Stimulated activated CD4-positive, alpha-beta T cell treated with anti-CD3 and anti-CD28 coated beads, Interleukin-15, amount 100 ng/mL, for 48 hours (primary cell): ENCODE measurements at places on chromosomes 3 and 15.

- no peak for DNase-seq
Observed at GRCh38 chr3:195596765-195597171, 13.0 kb upstream of the APOD start.

DNA sequence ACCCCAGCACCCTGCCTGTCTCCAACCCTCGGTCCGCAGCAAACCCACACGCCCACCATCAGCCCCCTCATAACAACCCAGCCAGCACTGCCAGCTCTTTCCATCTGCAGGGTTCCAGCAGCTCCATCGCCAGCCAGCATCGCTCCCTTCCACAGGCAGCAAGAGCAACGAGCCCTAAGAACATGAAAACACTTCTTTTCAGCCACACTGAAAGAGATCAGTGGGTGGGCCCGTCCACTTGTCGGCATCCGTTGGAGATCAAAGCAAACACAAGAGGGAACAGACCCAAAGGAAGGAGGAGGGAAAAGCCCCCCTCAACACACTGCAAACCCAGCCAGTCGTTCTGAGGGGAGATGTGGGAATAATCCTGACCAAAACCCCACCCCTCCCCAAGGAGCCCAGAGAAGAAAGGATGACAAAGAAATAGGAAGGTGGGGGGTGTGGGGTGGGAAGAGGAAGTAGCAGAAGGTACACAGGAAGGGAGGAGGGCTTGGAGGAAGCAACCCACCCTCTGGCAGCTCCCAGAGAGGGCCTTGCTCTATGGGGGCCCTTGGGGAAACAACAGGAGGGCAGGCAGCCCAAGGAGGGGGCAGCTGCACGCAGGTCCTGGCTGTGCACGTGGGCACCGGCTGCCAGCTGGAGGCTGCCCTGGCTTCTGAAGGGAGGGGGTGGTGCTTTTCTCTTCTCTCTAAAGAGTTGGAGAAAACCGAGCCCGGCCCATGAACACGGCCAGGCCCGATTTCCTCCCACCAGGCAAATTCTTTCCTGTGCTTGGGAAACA is 473.6 kb upstream of the PROK2 start:
- no peak for DNase-seq

DNA sequence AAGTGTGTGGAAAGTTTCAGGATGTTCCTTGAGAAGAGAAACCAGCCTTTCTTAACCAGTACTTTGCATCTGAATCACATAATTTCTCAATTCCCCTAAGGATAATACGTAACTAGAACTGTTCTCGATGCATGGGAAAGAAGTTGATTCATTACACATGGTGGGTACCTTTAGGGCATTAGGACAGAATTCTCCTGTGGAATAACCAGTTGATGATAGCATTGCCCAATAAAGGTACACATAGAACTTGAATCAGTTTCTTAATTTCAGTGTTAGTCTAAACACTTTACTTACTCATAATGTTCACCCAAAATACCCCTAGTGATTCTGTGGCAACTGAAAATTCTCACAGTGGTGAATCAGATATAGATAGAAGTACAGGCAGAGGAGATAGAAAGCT is 1030.9 kb downstream of the ROBO1 start:
- no peak for DNase-seq

DNA sequence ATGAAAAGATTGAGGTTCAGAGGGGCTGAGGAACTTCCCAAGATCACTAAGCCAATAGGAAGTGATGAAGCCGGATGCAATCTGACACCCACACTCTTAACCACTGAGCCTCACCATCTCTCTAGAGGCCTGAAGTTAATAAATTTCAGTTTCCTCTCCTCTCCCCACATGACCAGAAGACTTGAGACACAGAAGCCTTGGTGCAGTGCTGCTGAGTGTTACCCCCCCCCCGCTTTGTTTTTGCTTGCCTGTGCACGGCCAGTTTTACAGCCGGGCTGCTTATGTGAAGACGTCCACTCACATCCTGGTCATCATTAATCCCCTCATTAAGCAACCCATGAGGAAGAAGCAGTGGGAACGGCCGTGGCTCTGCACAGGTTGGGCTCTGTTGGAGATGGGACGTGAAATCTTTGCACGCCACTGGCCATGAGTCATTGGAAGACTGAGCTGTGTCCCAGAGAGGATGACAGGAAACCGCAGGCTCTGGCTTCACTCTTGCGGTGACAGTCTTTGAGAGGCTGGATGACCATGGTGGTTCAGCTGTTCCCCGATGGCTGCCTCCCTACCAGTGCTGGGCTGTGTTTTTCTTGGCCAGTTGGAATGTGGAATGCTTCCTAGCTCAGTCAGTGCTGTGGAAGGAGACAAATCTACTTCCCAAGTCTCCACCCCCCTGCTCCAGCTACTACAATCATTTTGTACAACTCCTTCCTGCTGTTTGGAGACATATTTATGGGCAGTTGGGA is 232.6 kb upstream of the LRTM1 start:
- DNase-seq, result no peak

DNA sequence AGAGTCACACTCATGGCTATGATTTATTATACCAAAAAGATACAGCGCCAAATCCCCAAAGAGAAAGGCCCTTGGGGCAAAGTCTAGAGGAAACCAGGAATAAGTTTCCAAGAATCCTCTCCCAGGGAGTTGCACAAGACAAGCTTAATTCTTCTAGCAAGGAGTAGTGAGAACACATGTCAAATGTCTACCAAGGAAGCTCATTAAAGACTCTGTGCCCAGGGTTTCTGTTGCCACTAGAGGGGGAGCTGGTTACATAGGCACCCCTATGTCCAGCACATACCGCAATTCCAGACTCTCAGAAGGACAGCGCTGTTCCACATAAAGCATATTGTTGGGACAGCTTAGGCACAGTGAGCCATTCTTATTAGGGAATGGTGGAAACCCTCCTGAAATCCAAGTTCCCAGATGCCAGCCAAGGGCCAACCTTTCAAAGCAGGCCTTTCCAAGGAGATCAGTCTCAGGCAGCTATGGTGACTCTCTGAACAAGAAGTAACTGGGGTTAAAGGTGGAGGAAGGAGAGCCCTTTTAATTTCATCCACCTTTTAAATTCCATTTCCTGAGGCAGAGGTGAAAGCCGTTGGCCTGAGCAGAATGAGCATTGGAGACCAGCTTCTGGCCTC is 194.2 kb downstream of the UACA start:
- DNase-seq, result no peak

GRCh38 chr3:59450437-59450836 is 400.6 kb upstream of the CFAP20DC start:
- no peak for DNase-seq

- DNase-seq, result no peak
Observed at GRCh38 chr15:100669260-100669659, 66.9 kb downstream of the ASB7 start.

- peak; percentile 28 for DNase-seq
Observed at GRCh38 chr3:58214484-58215316, 3.9 kb upstream of the DNASE1L3 start.

DNA sequence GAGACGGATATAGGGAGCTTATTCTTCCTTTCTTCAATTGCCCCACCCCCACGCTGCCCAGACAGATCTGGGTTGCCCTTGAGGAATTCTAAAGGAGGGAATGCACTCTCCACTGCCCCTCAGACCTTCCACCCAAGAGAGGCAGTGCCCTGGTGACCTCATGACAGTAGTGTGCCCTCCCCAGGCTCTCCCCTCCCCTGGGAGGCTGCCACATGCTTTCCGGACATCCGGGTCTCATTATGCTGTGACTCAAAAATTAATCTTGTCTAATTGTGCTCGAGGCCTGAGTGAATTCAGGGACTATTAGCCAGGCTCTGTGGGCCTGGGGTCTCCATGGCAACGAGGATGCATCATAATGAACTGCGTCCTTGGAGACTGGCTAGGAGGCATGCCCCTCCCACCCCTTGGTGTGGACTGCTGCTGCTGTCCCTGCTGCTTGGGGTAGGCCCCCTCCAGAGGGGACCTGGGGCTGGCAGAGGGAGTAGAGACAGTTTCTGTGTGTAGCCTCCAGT is 20.8 kb downstream of the CORO2B start:
- DNase-seq, result no peak

DNA sequence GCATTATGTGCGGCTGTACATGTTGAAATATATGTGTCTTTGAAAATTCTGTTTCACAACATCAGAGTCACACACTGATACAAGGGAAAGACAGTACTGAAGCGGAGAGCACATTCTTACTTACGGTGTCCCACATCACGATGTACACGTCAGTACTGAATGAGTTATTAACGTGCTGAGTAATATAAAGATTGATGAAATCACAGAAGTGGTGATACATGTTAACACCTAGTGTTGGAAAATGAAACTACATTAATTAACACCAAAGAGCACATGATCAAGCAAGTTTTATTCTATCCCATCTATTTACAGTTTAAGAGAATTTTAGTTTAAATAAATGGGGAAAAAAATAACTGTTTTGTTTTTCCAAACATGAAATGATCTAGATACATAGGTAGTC is 15.6 kb downstream of the EOGT start:
- no peak for DNase-seq

- DNase-seq, result no peak
Observed at GRCh38 chr3:84820906-84821305, 137.9 kb upstream of the CADM2 start.

GRCh38 chr3:15651396-15651795 is 49.9 kb downstream of the BTD start:
- DNase-seq, result no peak

- DNase-seq, result no peak
Observed at GRCh38 chr3:16476636-16477035, 36.9 kb downstream of the RFTN1 start.

- DNase-seq, result no peak
Observed at GRCh38 chr3:99939876-99940275, 122.2 kb downstream of the CMSS1 start.

DNA sequence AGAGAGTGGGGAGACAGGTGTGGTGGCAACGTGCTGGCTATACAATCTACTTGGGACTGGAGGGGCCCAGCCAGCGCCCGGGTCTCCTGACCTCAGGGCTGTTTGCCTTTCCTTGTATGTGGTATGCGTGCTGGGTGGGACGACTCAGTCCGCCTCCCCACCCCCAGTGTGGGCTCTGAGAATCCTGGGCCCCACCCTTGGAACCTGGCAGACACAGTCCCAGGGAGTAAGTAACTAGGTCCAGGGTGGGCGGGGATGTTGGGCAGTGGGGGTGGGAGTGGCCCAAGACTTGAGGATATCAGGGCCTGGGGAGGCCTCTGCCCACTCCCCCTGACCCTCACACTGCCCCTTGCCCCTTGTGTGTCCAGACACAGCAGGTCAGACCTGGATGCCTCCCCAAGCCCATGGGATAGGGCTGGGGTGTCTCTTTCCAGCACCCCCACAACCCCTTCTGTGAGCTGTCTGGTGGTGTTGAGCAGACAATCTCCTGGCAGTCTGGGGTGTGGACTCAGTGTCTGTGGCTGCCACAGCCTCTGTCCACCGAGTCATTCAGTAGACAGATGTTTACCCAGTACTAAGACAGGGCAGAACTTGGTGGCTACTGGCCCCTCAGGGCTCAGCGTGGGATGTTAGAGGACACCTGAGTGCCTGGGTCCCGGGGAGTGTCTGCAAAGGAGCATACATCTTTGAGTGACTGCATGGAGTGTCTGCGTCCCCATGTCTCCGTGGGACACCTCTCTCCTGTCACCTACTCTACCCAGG is 1.3 kb downstream of the CHST13 start:
- no peak for DNase-seq

GRCh38 chr15:96160800-96161199 is 169.7 kb upstream of the NR2F2 start:
- no peak for DNase-seq

DNA sequence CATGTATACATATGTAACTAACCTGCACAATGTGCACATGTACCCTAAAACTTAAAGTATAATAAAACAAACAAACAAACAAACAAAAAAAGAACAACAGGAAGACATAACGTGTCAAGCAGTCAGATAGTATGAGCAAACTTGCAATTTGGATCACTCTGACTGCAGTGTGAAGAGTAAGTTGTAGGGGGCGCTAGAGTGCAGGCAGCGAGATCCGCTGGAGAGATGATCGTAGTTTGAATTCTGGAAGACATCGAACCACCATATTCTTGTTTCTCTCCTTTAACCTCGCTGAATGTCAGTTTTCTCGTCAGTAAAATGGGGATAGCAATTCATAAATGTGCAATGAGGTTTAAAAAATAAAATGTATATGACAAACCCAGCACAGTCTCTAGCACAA is 165.2 kb upstream of the LMCD1 start:
- no peak for DNase-seq

- no peak for DNase-seq
Observed at GRCh38 chr15:39909007-39909406, 11.1 kb downstream of the GPR176 start.

GRCh38 chr3:42498791-42499477 is 3.5 kb upstream of the VIPR1 start:
- no peak for DNase-seq

DNA sequence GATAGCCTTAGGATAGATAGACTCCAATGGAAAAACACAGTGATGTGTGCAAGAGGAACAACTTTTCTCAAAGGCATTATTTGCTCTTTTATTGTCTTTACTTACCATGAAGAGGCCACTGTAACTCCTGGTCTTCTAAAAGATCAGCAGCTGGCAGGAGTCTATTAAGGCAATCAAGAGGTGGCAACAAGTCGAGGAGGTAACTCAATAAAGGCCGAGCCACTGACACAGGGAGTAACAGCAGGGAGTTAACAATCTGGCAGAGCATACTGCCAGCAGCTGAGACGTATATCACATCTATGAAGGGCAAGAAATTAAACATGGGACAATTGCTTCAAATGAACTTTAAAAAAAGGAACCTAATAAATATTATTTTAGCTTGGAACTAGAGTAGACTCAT is 106.2 kb downstream of the HERC1 start:
- DNase-seq, result no peak

GRCh38 chr15:68328443-68328842 is 50.9 kb downstream of the FEM1B start:
- DNase-seq, result no peak

GRCh38 chr3:56812754-56813652 is 11.3 kb upstream of the ARHGEF3 start:
- no peak for DNase-seq

DNA sequence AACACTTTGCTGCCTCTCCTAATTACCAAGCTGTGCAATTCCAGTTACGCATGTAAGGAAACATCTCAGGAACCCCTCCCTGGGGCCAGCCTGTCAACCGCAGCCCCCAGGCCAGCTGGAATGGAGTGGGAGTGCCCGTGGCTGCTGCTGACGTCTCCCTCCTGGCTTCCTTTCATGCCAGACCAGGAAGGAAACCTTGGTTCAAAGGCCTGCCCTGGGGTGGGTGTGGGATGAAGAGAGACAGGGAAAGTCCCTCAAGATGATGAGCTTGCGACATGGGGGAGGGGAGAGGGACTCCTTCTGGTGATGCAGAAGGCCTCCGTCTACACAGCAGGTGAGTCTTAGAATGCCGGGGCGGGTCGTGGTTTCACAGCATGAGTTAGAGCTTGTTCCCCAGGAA is 11.4 kb upstream of the CYP11A1 start:
- DNase-seq, result no peak

DNA sequence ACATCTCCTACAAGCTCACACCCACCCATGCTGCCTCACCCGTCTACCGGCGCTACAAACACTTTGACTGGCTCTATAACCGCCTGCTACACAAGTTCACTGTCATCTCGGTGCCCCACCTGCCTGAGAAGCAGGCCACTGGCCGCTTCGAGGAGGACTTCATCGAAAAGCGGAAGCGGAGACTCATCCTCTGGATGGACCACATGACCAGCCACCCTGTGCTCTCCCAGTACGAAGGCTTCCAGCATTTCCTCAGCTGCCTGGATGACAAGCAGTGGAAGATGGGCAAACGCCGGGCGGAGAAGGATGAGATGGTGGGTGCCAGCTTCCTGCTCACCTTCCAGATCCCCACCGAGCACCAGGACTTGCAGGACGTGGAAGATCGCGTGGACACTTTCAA is 2.1 kb downstream of the SNX33 start:
- DNase-seq, result no peak

GRCh38 chr15:29182590-29182989 is 87.0 kb downstream of the NSMCE3 start:
- DNase-seq, result no peak
